B cell (primary cell): ENCODE measurements at places on chromosomes 11 and 22. TPM values are rescaled to one million over a fixed set of nuclear protein-coding genes. Genes with fewer than 3 reads are reported as not detected.
A peak's percentile ranks its signal among the peaks of the same experiment; 100 is the strongest.

CLMP gene
- not detected in 2 replicates for total RNA-seq

DNA sequence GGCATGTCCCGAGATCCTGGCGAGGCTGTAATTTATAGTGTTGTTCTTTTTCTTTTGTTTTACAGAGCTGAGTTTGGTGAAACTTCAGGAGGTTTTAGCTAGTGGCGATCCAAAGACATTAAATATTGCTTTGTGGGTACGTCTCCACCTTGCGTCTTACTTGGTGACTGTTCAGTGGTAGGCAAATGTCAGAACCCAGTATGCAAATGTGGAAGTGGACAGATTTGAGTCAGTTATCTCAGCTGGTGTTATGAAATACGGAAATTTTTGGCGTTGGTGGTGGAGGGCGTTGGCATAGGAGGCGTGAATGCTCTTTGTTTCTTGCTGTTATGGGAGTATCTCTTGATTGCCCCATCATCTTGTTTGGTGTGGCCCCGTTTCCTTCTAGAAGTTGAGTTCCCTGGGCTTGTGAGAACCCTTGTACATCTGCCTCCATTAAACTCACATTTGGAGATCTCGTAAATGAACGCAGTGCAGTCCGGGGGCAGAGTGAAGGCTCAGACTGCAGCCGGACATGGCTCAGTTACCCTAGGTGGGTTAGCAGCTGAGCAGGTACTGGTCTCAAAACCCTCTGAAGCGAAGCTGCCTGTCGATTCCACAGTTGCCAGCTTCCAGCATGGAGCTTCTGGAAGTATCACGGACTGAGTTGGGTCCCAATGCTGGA, 39.9 kb downstream of the PTPRJ start:
- peak; percentile 75 for DNase-seq

GRCh38 chr22:47807506-47807905, 1045.1 kb downstream of the TBC1D22A start:
- no peak for DNase-seq

CDC42BPG gene
- total RNA-seq, result 8.7 and 9.3 TPM in 2 replicates

HEPACAM gene
- total RNA-seq, result not detected in 2 replicates

DNA sequence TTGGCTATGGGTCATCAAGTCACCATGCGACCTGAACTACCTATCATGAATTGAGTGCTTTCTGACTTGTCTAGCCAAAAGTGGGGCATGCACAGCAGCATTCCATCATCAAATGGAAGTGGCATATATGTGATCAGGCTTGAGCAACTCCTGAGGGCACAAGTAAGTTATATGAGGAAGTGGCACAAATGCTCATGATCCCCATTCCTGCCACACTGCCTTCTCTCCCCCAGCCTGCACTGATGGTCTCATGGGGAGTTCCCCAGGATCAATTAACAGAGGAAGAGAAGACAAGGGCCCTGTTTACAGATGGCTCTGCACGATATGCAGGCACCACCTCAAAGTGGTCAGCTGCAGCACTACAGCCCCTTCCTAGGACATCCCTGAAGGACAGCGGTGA, 21.8 kb downstream of the MS4A4E start:
- no peak for DNase-seq

APIP gene
- 18.5 and 19.4 TPM in 2 replicates for total RNA-seq

GRCh38 chr11:105700271-105700670, 90.4 kb downstream of the GRIA4 start:
- no peak for DNase-seq

ENDOD1 gene
- total RNA-seq, result 11.7 and 12.0 TPM in 2 replicates

GRCh38 chr11:19084661-19085315, 24.3 kb upstream of the MRGPRX2 start:
- no peak for DNase-seq

GRCh38 chr11:26983645-26984044, 10.3 kb upstream of the FIBIN start:
- no peak for DNase-seq

DEPDC7 gene
- not detected in 2 replicates for total RNA-seq

C11orf16 gene
- total RNA-seq, result not detected in 2 replicates

DNA sequence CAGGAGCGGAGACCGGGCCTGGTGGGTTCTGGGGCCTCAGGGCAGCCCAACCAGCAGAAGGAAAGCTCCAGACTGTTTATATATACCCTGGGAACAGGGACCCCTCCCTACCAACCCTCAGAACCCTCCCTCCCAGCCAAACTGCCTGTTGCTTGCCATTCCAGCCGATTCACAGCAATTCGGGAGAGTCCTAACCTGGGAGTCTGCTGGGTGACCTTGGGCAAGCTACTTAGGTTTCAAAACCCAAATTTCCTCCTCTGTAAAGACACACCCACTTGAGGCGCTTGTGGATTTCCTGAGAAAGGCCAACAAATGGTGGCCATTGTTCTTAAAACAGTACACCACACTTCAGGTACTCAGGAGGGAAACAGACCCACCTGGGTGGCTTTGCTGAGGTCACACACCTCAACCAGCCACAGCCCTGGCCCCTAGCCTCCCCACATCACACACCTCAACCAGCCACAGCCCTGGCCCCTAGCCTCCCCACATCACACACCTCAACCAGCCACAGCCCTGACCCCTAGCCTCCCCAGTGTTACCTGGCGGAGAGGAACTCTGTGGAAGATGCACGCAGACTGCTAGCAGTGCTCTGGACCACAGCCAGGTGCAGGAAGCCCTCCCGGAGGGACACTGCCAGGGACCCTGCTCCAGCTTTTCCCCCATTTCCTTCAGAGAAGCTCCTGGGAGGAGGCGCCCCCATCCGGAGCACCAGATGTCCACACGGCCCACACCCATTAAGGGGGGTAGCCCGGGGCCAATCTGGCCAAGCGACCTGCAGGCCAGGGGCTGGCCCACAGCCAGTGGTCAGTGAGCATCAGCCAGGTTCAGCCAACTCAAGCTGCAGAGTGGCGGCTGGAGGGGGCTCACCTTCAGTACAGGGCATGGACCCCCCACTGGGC, 6.2 kb downstream of the SHISA8 start:
- peak; percentile 53 for DNase-seq

ZC3H7B gene
- total RNA-seq, result 41.9 and 42.2 TPM in 2 replicates

DNA sequence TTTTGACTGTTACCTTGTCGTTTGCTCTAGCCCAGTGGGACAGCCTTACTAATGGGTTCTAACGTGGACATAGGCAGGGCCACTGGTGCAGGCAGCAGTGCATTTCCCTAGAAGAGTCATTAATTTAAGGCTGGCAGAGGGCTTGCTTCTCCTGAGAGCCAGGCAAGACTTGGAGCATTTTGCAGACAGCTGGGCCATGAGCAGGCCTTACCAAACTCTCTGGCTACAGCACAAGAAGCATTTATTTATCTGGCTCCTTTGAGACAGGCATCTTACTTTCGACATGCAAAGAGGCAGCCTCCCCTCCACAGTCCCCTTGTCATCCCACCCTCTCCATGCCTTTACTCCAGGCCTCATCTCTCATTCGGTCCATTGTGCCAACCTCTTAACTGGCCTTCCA, 139.9 kb downstream of the CSNK2A3 start:
- no peak for DNase-seq

XPNPEP3 gene
- 18.9 and 24.2 TPM in 2 replicates for total RNA-seq
